Endothelial cell of umbilical vein (primary cell): ENCODE measurements at places on chromosomes 1 and 21. TPM values are rescaled to one million over a fixed set of nuclear protein-coding genes. Genes with fewer than 3 reads are reported as not detected.

Gene KRTAP19-3
- total RNA-seq, result not detected in 2 replicates

DNA sequence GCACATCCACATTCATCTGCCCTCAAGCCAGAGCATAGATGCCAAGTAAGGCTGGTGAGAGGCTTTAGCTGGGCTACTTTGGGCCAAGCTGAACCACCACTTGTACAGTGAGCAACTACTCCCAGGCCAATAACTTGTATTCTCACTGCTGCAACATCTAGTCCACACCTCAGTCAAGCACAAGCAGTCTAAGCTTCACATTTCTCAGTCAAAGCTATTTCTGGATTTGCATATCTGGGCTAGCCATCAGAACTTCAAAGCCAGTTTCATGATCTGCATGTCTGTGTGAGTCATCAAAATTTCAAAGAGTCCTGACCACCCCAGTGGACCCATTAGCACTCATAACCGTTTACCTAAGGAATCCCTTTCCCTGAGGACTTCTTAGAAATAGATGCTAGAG, 77.7 kb upstream of the DIRAS3 start:
- no peak for DNase-seq

Gene IL19
- not detected in 2 replicates for total RNA-seq

Gene CAMK1G
- total RNA-seq, result not detected in 2 replicates

GRCh38 chr1:104329278-104329677, 579.6 kb downstream of the AMY1C start:
- no peak for DNase-seq

DNA sequence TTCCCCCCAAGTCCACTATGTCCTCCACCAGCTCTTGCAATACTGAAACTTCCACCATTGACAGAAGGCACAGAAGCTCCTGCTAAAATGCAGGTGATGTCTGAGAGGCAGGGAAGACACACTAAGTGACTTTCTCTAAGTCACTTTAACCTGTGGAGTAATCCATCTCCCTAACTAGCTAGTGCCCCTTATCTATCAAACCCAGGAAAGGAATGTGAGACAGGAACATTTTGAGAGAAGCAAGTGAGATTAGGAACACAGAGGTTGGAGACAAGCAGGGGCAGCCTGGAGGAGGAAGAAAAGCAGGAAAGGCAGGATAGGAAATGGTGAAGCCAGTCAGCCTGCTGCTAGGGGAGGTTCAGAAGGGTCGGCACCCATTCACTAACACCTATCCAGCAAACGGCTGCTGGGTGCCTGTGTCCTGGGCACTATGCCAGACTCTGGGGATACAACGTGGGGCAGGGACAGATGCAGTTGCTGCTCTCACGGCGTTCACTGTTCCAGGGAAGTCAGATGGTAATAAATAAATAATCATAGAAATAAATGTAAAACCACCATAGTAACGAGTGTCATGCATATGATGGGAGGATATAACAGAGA, 7.0 kb downstream of the GPA33 start:
- no peak for DNase-seq

DNA sequence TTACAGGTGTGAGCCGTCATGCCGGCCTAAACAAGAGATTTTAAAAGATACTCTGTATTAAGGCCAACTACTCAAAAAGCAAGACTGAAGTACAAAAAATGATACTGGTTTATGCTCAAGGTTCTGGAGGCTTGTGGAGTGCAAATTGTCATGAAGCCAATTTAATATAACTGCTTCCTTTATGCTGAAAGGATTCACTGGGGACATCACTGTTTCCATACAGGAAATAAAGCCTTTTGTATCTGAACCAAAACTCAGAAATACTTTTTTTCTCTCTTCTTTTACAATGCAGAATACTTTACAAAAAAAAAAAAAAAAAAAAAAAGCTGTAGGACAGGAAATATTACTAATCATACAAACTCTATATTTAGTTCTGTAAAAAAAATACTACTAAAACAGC, 55.5 kb upstream of the CNN3 start:
- DNase-seq, result peak; percentile 68

Gene TTC34
- 0.53 and 0.77 TPM in 2 replicates for total RNA-seq

DNA sequence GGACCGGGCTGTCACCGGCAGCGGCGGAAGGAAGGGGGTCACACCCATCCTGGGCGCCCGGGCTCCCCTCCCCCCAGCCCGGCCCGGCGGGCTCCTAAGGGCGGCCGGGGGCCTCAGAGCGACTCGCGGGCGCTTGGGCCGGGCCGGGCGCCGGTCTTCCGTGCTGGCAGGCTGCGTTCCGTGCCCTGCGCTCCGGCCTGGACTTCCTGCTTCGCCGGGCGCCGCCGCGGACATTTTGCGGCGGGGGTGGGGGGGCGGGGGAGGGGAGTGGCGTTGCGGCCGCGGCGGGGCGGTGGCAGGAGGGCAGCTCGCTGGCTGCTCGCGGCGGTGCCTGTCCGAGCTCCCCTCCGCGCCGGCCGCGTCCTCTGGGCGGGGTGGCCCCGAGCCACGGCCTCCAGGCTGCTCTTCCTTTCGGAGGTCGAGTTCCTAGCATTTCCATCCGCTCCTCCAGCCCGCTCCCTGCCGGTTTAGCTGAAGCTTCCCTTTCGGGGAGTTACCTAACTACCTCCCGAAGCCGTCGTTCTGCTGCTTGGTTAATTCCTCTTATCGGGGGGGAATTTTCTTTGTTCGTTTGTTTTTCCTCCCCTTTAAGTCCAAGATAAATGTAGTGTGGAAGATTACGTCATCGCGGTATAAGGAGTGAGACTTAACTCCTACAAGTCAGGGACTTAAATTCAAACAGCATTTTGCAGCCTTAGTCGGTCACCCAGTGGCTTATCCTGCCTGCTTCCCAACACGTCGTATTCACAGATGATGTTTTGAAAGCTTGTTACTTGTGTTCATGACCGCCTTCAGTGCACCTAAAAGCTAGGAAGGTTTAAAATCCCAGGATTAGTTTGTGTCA, 730 bp downstream of the CDC42 start:
- DNase-seq, result peak; percentile 79

DNA sequence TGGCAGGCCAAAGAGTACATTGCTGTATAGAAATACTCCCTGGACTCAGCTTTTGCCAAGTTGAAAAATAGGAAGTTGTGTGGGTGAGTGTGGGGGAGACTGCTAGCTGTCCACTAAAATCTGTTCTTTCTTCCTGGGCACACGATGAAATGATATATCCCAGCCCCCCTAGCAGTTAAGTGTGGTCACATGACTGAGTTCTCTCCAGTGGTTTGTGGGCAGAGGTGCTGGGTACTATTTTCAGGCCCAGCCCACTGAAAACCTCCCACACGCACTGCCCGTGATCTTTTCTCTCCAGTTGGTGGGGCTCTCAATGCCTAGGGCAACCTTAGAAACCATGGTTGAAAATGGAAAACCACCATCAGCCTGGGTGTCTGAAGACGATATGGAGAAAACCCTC, 119.7 kb upstream of the LMO4 start:
- no peak for DNase-seq

GRCh38 chr21:37232274-37233018, 34.7 kb downstream of the VPS26C start:
- DNase-seq, result no peak

GRCh38 chr1:82317671-82318070, 516.9 kb downstream of the ADGRL2 start:
- DNase-seq, result peak; percentile 38
